ENCODE measurements at places on chromosomes 7 and 10.

GRCh38 chr10:71290806-71291527, 28.1 kb upstream of the SLC29A3 start:
- DNase-seq = no peak

GRCh38 chr10:125494651-125495239, 188.2 kb downstream of the TEX36 start:
- no peak for DNase-seq

DNA sequence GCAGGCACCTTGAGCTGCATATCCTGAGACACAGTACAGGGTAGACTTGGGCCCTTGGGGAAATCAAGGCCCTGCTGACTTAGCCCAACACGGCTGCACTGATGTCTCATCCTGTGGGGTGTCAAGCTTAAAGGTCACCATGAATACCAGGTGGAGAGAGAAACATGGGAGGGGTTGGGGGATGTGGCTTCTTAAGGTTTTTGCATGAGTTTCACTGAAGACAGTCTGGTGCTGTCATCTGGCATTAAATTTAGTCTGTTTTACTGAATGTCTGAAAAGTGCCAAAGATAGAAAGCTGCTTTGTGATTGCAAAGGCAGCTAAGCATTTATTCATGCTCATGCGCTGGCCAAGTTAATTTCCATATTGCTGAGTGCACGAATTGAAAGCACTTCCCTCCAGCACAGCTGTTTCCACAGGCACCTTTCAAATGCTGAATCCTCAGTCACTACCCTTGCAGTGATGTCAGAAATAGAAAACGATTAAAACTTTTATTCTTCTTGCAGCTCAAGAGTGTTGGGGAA, 102.1 kb downstream of the OSBPL3 start:
- peak; percentile 35 for DNase-seq

- peak; percentile 3 for DNase-seq
These were observed 458.8 kb upstream of the GHITM start for GRCh38 chr10:83680470-83680891.

GRCh38 chr7:96136600-96137239, 185.2 kb downstream of the SLC25A13 start:
- DNase-seq = no peak

DNA sequence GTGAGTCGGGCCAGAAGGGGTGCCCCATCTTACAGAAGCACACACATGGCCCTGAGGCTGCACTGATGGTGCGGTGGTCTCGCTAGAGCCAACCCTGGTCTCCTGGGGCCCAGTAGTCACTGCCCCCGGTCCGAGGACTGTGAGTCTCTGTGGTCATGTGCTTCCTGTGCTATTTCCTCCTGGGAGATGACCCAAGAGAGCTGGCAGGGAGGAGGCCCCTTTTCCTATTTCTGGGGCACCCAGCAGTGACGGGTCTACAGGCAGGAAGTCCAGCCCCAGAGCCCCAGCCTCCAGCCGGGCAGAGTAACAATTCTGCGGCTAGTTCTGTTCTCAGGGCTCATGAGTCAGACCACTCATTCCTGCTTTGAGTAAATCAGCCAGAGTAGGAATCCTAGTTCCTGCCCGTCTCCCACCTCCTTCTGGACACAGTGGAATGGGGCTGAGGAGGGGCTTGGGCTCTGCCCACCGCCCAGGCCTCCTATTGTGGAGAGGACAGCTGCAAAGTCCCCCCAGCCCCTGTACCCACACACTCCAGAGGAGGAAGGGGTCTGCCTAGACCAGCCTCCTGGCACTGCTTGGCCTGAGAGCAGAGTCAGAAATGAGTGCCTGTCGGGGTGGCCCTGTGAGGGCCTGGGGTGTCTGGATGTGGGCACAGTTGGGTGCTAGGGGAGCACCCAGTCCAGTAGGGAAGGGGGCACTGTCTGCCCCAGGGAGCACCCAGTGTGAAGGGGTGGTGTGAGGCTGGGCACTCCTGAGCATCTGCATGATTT, 80.5 kb upstream of the PPIF start:
- DNase-seq = peak; percentile 49

DNA sequence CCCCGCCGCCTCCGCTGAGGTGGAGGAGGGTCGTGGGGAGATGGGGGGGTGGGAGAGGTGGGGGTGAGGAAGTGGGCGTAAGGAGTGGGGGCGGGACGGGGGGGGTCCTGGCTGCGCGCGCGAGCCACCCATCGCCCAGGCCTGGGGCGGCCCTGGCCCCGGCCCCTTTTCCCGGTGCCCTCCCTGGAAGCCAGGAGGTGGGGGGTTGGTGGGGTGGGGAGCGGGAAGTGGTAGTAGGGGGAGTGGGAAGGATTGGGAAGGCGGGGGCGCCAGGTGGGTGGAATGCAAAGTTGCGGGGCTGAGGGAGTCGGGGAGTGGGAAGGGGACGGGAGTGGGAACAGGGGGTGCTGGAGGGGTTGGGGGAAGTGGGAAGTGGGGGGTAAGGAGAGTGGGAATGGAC, 319 bp upstream of the MMD2 start:
- DNase-seq = no peak

DNA sequence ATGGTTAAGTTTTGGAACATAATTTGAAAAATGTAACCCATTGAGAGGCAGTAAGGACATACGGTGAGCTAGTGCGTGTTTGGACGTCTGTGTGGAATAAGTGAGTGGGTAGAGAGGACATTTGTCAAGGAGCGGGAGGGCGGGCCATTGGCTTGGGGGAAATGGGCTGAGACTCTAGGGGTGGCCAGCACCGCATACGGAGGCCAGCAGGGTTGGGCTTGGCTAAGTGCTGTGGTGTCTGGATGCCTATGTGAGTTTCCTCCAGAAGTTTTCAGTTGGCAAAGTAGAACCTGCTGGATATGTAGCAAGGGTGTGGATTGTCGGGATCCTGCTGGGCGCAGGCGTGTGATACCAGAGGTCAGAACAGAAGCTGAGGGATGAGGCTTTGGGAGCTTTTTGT, 103.0 kb downstream of the TCF7L2 start:
- no peak for DNase-seq

DNA sequence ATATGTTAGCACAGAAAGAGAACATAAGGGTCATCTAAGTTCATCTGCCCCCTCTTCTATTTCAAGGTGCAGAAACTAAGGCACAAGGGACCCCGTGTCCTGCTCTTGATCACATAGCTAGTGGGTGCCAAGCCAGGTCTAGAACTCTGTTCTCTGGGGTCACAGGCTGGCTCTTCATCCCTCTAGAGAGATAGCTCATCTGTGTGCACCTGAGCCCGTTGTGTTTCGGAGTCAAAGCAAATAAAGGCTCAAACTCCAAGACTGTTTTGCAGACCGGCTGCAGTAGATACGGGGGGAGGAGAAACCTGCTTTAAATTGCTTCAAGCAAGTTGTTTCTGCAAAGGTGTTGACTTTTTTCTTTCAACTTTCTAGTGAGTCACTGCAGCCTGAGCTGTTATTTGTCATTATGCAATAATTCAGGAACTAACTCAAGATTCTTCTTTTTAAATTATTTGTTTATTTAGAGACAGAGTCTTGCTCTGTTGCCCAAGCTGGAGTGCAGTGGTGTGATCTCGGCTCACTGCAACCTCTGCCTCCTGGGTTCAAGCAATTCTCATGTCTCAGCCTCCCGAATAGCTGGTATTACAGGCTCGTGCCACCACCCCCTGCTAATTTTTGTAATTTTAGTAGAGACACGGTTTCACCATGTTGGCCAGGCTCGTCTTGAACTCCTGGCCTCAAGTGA, 6.5 kb downstream of the BLVRA start:
- no peak for DNase-seq

DNA sequence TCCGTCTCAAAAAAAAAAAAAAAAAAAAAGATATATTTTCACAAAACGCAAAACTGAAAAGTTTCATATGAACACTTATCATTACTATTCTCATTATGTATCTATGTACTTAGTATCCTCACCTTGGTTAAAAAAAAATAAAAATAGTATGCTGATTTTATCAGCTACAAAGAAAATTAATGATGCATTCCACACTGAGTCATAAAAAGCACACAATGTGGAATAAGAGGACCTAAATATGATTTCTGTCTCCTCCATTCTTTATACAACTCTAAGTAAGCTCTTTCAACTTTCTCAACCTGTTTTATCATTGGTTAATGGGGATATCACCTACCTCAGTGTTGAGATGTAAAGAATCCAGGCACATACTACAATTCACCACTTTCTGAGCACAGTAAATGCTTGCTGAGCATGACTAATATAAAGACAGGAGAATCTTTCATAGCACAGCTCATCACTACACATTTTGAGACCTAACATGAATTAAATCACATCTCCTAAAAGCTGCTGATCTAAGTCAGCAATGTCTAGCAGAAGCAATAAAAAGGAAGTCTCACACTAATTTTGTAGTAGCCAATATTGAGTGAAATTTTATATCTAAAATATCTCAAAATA, 2.7 kb downstream of the SNX13 start:
- DNase-seq = no peak

DNA sequence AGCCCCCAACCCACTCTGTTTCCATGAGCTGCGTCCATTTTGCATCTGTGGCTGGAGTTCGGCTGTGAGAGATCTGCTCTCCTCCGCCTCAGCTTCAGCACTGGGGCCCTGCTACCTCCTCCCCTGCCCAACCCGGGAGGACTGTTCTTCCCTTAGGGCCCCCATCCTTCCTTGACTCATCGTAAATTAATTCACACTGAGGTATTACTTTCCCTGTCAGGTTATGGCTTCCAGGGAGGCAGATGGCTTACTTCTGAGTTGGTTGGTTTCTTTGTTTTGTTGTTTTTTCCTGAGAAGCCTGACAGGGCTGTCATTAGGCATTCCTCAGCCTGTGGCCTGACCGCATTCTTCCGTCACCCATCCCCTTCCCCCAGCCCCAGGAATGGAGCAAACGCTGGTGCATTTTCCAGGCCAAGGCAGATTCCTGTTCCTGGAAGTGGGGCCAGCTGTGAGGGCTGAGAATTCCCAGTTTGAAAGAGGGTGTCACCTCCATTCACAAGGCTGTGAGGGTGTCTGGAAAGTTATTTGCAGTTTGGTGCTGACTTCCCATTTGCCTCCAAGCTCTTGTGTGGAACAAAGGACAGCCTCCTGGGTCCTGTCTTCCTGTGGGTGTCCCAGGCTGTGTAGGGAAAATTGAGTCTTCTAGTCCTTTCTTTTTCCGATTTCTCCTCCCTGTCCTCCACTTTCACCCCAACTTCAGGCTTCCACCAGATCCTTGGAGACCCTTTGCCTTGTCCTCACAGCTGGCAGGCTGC, 11.7 kb downstream of the CPA5 start:
- no peak for DNase-seq

- DNase-seq = no peak
These were observed 76.9 kb downstream of the CYP51A1 start for GRCh38 chr7:92057375-92057774.

DNA sequence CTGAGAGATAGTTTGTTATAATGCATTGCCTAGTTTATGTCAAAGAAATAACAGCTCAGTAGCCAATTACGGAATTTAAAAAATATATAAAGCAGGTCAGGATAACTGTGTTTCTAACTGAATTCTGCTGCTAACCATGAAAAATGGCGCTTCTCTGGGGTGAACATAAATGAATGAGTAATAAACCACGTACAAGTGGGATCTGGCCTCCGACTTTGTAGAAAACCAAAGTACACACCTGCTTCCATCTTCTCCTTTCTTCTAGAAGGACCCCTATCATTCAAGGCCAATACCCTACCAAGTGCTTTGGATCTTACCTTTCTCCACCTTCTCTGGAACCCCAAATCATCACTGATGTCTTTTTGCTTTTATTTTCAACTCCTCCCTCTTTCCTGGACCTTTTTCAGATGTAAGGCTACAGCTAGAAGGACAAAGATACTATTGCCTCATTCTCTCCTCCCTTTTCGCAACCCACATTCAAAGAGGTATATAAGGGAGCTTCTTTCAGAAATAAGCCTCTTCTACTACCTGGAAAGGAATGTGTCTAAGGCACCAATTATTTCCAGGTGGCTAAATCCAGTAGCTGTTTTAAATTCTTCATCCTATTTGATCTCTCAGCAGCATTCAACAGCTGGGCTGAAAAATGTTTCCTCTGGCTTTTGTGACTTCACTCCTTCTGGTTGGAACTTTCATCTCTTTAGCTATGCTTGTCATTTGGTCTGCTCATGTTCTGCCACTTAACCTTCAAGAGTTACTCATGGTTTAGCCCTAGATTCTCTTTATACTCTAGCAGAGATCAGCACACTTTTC, 37.7 kb downstream of the NAMPT start:
- no peak for DNase-seq

DNA sequence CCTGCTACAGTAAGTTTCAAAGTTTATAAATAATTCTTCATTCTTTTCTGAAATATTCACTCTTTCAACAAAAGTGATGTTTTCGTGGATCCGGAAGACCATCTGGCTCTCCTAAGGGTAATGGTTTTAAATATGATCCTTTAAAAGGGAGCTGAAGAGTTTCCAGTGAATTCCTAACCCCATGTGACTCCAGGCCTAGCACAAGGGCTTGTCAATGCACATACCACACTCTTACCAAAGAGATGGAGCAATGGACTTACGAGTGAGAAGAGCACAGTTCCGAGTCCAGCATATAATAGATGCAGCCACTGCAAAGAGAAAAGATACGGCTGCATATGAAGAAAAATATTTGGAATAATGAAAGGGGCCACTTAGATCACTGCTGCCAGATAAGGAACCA, 32.1 kb upstream of the GATAD1 start:
- DNase-seq = no peak

DNA sequence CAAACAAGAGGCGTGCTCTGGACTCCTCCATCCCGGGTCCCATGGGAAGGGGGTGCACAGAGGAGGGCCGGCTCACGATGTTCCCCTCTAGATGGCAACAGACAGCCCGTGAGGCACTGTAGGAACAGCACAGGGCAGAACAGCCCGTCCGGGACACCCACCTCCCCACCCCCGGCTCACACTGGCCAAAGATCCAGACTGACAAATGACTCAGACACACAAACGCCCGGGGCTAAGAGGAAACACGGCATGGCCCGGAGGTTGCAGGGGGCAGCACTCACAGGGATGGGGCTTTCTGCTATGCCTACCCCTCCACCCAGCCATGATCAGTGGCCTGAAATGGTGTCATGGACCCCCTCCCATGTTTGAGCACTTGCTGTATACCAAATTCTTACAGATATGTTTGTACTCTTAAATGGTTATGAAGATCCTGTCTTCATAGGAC, 4.9 kb upstream of the ELN start:
- no peak for DNase-seq

DNA sequence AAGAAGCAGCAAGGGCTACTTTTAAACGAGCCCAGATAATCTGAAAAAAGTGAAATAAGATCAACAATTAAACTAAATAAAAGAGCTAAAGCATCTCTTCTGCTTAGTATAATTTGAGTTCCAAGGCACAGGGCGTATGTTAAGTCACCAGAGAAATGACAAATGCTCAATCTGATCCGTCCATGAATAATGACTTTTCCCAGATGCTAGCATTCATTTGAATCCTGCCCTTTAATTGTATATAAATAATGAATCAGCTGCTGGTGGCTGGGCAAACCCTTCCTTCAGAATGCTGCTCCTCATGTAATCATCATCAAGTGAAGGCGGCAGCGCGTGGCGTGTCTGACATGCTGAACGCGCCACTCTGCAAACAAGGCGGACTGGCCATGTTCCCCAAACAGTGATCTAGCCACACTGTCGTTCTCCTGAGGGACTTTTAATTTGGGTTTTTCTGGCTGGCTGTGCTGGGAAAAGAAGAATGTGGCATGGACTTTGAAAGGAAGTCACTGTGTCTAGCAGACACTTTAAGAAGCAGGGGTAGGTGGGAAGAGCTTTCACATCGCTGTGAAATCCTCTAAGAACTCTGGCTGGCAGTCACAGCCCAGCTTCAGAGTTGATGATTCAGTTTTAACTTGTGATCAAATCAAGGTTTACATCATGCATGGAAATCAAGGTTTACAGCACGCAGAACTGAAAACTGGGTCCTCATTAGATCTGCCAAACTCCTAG, 70.7 kb downstream of the BEND7 start:
- no peak for DNase-seq

GRCh38 chr10:98414932-98415730, at the start of gene PYROXD2:
Gene PYROXD2, minus strand, starts transcription at chr10:98415182. Its CDS starts 47 bp downstream, at chr10:98415135.
- peak; percentile 34 for DNase-seq

GRCh38 chr10:99521765-99522469, 10.8 kb upstream of the NKX2-3 start:
- no peak for DNase-seq
